ENCODE measurements at places on chromosomes 4 and X. TPM values are rescaled to one million over a fixed set of nuclear protein-coding genes. Genes with fewer than 3 reads are reported as not detected.

DNA sequence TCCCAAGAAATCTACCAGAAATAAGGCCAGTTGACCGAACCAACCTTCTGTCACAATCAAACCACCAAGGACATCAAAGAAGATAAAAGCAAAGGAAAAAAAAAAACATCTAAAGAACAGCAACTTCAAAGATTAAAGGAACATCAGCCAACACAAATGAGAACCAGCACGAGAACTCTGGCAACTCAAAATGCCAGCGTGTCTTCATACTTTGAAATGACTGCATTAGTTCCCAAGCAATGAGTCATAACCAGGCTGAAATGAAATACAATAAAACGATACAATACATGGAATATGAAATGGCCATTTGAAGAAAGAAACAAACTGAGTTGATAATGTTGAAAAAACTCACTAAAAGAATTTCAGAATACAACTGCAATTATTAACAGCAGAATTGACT, 611.6 kb upstream of the GRIA3 start:
- DNase-seq, result no peak

DNA sequence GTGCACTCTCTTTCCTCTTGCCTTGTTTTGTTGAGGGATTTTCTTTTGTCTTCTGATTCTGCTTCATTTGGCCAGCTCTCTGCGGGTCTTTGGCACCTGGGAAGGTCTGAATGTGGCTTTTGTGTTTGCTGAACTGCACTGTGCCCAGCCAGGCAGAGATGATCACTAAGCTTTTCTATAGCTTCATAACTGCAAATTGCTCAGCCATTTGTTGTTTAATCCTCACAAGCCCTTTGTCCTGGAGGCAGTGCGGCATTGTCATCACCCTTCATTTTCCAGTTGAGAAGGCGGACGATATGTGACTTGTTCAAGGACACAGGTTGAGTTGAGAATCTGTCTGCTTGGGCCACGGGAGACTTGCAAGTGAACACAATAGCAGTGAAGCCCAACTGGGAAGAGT, 46.0 kb upstream of the SFRP2 start:
- DNase-seq, result no peak

GYPE gene
- total RNA-seq, result 0.37 TPM

GRCh38 chr4:55982976-55983375, 34.2 kb downstream of the CEP135 start:
- DNase-seq, result no peak

DNA sequence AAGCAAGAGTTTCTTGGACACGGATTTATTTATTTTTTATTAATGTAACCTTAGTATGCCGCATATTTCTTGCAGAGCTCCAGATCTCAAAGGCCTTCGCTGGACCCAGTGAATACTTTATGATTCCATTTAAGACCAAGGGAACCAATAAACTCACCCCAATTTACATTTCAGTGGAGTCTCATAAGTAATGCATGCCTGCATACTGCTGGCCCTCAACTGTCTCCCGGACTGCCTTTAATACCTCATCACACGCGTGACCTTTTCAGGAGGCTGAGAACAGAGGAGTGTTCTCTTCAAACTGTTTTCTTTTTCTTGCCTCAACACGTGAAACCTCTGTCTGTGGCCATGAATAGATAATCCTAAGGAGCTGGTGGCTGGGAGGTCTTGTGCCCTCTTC, 240.9 kb downstream of the STIM2 start:
- DNase-seq, result peak; percentile 57

All from SK-MEL-5 (cell line).